ENCODE measurements at places on chromosomes 7 and 10.

- no peak for DNase-seq
Measured at GRCh38 chr10:71064413-71065118, 147.8 kb upstream of the UNC5B start.

- no peak for DNase-seq
Measured at GRCh38 chr7:83290211-83290610, 127.5 kb upstream of the PCLO start.

- no peak for DNase-seq
Measured at GRCh38 chr7:70612811-70613210, 519.1 kb upstream of the GALNT17 start.

DNA sequence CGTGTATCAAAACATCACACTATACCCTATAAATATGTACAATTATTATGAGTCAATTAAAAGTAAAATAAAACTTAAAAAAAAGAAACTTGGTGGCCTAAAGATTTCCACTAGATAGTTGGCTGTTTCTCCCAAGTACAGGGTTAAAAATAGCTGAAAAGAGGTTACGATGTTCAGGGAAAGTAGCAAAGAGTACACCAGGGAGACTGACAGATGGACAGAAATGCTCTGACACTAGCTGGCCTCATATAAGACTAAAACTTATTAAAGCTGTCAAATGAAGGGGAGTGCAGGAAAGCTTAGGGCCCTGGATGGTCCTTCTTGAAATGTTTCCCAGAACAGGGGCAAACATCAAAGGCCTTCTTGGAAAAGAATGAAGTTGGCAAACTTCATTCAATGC, 51.3 kb downstream of the TCAF1 start:
- DNase-seq = no peak

GRCh38 chr7:46853451-46853850, 728.5 kb downstream of the TNS3 start:
- DNase-seq = no peak

- no peak for DNase-seq
Measured at GRCh38 chr10:4194231-4194630, 409.2 kb upstream of the KLF6 start.

DNA sequence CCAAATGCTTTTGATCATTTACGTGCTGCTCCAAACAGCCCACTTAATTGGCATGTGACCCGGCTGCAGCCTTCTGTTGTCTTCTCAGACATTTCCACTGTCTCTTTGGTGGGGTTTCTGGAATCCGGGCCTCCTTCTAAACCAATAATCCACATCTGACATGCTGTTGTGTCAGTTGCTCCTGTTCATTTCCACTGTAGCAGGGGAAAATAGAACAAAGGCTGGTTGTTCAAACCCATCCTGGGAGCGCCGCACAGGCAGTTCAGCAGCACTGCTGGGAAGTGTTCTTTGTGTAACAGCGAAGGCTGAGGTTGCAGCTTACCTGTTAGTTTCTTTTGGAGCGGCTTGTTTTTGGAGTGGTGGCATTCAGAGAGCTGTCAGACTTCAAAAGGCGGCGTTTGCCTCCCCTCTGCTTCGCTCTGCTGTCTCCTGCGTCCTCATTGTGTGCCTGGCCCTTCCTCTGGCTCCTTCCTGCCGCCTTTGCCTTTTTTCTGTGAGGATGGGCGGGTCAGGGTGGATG, 149.4 kb downstream of the SNX10 start:
- DNase-seq = no peak

DNA sequence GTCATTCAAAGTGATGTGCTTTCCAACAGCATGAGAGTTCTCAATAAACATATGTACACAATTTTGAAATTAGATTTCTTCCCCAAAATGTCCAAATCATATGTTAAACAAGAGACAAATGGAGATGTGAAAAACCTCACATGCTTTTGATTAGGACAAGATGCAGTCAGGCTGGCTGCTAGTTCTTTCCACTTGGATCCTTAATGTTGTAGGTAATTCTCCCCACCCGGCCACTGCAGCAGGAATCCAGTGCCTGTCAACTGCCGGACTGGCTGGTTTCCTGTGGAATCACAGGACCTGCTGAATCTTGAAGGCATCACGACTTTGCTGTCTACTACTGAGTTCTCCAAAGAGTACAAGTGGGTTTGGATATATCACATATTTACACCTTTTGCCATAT, 138.6 kb upstream of the AKR1E2 start:
- DNase-seq = no peak

GRCh38 chr10:77661100-77661499, 23.5 kb upstream of the KCNMA1 start:
- no peak for DNase-seq

DNA sequence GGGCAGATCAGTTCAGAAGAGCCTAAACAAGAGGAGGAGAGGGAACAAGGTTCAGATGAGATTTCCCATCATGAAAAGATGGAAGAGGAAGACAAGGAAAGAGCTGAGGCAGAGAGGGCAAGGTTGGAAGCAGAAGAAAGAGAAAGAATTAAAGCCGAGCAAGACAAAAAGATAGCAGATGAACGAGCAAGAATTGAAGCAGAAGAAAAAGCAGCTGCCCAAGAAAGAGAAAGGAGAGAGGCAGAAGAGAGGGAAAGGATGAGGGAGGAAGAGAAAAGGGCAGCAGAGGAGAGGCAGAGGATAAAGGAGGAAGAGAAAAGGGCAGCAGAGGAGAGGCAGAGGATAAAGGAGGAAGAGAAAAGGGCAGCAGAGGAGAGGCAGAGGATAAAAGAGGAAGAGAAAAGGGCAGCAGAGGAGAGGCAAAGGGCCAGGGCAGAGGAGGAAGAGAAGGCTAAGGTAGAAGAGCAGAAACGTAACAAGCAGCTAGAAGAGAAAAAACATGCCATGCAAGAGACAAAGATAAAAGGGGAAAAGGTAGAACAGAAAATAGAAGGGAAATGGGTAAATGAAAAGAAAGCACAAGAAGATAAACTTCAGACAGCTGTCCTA, 52.7 kb upstream of the AGBL3 start:
- DNase-seq = no peak

DNA sequence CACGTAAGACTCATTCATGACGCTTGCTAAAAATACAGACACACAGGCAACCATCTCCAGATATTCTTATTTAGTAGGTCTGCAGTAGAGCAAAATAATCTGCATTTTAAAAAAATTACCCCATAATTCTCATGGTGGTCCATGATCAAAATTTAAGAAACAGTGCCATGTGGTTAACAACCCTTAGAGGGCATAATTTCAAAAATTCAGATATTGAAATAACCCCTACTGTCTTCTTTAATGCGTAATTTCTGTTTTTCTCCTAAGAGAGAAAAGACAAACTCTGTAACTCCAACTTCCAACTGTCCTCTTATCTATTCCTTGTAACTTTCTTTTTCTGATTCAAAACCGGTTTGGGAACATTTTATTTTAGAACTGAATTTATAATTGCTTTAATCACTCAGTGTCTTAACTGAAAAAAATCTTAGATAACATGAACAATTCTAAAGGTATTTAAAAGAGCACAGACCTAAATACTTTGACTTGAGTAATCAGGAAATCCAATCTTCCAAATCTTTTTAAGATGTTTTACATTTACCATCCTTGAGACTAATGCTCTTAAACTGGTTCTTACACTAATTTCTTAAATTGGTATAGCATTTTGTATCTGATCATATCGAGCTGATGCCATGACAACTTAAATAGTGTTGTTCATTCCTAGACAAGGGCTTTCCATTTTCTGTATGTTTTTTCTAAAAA, 148.0 kb downstream of the GALNT11 start:
- DNase-seq = no peak

DNA sequence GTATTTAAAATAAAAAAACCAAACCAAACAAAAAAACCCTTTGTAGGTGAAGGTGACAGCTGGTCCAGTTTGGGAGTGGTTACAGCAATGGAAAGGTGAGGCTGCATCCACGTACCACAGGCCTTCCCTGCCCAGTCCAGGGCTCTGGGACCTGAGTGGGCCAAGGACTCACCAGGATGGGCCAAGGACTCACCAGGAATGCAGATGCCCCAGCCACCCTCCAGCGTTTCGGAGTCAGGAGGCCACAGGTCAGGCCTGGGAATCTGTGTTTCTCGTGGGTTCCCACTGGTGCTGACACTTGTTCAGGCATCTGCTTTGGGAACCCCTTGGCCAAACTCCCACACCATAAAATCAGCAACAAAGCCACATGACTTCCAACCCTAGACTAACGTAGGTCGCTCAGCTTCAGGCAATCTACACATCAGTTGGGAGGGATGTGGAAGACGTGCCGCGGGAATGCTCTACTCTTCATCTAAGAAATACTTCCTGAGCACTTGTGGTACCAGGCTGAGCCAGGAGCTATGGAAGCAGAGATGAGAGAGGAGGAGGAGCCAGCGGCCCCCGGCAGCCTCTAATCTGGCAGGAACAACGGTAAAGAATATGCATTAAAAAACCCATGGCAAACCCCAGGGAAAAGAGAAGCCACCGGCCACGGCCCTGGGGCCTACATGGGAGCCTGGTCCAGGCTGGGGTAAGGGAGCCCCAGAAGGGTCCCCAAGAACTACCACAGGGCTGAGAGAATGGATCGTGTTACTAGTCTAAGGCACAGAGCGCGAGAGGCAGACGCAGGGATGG, 473.4 kb downstream of the PTPRN2 start:
- DNase-seq = no peak

DNA sequence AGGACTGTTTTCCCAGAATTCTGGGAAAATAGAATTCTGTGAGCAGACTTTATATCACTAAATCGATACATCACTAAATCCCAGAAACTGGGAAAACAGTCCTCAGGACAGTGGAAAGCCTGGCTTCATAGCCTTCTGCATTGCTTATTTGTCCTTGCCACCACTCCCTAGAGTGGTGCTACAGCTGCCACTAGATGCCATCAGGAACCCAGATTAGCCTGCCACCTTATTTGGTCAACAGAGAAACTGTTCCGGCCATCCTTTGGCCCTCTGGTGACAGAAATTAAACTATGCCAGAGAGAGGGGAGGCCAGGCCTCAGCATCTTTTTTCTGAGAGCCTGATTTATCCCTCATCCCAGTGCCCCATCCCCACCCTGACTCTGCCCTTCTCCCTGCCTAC, 19.6 kb upstream of the NFKB2 start:
- no peak for DNase-seq

DNA sequence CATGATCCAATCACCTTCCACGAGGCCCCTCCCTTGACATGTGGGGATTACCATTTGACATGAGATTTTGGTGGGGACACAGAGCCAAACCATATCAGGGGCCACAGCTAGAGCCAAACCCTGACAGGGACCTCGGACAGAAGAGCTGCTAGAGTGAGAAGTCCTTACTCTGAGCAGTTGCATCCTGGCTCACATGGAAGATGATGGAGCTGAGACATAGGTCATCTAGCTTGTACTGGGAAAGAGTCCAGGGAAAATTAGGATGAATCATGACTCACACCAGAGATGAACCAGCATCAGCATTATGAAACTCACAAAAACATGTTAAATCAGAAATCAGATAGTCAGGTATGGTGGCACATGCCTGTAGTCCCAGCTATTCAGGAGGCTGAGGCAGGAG, 12.8 kb upstream of the FMC1 start:
- no peak for DNase-seq

- no peak for DNase-seq
Measured at GRCh38 chr7:28588602-28589001, 176.3 kb downstream of the CREB5 start.

GRCh38 chr7:91067242-91067641, 197.0 kb upstream of the FZD1 start:
- no peak for DNase-seq

GRCh38 chr10:88886557-88886956, 6.5 kb downstream of the STAMBPL1 start:
- no peak for DNase-seq

DNA sequence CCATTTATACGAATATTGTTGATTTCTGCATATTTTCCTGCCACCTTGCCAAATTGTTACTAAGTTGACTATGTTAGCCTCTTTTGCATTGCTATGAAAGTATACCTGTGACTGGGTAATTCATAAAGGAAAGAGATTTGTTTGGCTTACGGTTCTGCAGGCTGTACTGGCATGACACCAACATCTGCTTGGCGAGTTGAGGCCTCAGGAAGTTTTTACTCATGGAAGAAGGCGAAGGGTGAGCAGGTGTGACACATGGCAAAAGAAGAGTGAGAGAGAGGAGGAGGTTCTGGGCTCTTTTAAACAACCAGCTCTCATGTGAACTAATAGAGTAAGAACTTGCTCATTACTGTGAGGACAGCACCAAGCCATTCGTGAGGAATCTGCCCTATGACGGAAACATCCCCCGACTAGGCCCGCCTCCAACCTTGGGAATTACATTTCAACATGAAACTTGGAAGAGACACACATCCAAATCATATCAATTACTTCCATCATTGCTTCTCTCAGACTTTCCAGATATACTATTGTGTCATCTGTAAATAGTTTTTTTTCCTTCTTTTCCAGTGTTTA, 8.4 kb downstream of the RALA start:
- DNase-seq = no peak

DNA sequence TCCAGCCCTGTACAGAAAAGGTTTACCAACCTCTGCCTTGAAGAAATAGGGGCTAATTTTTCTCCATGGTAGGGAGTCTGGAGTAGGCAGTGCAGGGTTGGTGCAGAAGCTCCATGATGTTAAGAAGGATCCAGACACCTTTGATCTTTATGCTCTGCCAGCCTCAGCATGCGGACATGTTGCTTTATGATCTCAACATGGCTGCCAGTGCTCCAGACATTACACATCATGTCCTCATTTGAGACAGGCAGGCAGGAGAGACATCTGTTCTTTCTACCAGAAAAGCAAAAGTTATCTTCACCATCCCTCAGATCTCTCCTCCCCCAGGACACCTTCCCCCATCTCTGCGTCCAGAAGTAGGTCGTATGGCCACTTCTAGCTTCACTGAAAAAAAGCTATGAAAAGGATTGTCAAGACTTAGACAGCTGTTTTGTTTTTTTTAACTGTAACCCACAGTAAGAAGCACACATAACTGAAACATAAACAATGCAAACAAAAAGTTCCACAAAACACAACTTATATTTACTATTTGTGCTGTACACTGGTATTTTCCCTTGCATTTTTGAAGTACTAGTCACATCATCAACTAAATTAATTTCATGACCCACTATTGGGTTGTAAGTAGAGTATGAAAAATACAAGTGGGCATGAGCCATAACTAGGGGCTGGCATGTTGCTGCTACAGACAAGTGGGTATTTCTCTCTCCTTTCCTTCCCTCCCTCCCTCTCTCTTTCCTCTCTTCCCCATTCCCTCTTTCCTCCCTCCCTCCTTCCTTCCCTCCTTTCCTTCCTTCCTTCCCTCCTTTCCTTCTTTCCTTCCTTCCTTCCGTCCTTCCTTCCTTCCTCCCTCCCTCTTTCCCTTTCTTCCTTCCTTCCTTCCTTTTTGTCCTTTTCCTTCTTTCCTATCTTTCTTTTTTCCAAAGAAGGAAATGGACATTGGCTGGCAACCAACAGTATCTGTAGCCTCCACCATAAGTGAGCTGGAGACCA, 2.6 kb upstream of the RASSF4 start:
- DNase-seq = no peak

DNA sequence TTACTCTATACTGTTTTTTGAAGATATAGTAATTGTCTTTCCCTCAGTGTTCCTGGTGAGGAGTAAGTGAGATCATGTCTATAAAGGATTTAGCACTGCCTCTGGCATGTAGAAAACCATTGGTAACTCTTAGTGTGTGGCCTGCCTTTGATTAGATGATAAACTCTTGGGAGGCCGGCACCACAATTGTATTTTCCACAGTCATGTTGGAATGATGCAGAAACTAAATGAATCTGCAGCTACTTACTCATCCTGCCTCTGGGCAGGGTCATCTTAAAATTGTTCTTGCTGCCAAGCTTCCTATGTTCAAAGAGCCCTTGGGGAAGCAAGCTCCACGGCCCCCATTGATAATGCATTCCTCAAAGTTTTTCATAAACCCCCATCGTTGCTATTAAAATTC, 204.6 kb downstream of the ANKRD7 start:
- DNase-seq = no peak

Measured in activated CD8-positive, alpha-beta memory T cell treated with anti-CD3 and anti-CD28 coated beads for 1 hour (primary cell).